ENCODE measurements at places on chromosomes 3 and 15.

- DNase-seq, result no peak
Observed at GRCh38 chr3:159664006-159664405, 324.6 kb upstream of the IL12A start.

GRCh38 chr3:173799060-173799816, 401.7 kb downstream of the NLGN1 start:
- no peak for DNase-seq

DNA sequence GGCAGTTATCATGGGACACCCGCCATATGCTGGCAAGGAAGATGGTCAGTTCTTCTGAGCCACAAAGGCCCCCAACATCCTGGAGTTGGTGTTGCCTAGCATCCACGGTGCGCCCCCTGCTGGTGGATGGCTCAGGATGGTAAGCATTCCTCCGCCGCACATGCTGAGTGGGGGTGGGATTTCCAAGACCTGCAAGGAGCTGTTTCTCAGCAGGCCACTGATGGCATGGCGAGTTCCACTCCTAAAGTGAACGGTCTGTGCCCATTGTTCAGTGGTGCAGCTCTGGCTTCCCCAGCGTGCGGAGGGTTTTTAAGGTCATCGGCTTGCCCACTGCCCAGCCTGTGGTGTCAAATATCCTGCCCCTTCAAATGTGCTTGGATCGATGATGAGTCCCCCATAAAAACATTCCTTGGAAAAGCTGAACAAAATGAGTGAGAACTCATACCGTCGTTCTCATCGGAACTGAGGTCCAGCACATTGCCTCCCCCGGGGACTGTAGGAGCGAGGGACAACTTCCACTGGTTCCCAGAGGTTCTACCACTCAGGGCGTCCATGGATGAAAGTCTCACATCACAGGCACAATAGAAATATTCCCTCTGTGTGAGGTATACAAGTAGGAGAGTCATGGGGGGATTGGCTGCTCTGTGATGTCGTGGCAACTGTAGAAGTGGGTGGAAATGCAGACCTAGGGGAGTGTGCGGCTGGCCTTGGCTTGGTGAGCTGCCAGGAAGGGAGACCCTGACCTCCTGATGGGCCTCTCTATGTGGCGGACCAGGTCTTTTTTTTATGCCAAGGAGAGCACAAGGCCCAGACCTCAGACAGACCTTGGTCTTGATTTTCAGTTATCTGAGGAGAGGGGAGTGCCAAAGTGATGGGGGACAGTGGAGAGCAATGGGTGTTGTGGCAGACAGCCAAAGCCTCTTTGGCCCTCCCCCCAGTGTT, 102.0 kb downstream of the SNRPN start:
- no peak for DNase-seq

DNA sequence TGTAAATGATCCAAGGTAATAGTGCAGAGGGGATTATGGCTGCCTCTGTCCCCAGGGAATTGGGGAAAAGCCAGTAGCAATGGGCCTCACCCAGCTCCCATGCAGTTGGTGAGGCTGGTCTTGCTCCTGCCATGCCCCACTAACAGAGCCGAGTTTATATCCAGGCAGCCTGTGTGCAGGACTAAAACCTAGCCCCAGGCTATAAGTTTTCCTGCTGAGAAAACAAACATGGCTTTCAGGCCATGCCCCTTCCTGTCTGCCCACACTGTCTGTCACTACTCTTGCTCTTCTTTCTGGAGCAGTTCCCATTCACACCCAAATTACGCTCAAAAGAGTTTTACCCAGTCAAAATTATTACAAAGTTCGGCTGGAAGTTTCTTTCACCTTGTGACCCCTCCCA, 73.5 kb upstream of the SPATA16 start:
- DNase-seq, result no peak

- no peak for DNase-seq
Observed at GRCh38 chr3:141553055-141553454, 66.2 kb downstream of the RASA2 start.

- no peak for DNase-seq
Observed at GRCh38 chr3:31721676-31722075, 189.0 kb downstream of the STT3B start.

- no peak for DNase-seq
Observed at GRCh38 chr15:55872471-55872870, 120.9 kb downstream of the NEDD4 start.

DNA sequence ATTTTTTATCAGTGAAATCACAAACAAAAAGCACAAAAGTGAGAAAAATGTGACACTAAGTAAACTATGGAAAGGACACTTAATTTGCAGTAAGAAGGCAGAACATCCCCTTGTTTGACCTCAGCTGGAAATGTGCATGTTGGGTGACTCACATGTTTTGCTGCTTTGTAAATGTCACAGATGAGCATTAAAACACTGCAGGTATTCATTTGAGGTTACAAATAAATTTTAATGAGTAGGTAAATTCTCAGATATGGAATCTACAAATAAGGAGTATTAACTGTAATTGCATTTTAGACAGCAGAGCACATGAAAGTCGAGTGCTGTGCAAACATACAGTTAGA, 20.3 kb downstream of the CHMP2B start:
- DNase-seq, result no peak

- no peak for DNase-seq
Observed at GRCh38 chr15:45414215-45414885, 36.0 kb upstream of the GATM start.

GRCh38 chr15:94119298-94119811, 112.0 kb upstream of the MCTP2 start:
- no peak for DNase-seq

DNA sequence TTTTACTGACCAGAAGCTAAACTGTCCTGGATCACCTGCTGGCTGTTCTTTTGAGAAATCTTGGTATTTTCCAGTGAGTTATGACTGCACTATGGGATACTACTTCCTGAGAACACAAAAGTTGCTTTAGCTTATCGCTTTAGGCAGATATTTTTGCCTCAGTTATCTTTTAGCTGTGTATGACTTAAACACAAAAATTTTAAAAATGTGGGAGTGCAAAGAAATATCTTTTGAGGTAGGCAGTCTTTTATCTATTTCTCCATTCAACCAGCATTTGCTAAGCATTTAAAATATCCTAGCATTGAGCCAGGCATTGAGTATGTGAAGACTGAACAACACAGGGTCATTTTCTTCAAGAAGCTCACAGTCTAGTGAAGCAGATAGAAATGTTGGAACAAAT, 981.9 kb downstream of the FHIT start:
- DNase-seq, result no peak

DNA sequence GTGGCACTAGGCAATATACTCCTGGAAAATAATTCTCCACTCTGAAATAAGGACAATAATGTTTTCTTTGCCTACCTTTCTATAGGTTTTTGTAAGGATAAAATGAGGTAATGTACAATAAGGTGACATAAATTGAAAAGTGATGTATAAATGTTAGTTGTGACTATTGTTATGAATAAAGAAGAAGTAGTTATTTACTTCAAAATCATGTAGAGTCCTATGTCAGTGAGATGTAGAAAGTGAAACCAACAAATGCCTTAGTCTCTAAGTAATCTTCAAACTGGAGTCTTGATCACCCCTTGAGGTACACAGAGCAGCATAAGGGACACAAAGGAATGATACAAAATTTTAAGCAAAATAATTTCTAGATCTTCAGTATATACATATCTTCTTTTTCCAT, 60.3 kb upstream of the TP63 start:
- no peak for DNase-seq

- DNase-seq, result no peak
Observed at GRCh38 chr3:16740515-16740914, 135.3 kb upstream of the DAZL start.

DNA sequence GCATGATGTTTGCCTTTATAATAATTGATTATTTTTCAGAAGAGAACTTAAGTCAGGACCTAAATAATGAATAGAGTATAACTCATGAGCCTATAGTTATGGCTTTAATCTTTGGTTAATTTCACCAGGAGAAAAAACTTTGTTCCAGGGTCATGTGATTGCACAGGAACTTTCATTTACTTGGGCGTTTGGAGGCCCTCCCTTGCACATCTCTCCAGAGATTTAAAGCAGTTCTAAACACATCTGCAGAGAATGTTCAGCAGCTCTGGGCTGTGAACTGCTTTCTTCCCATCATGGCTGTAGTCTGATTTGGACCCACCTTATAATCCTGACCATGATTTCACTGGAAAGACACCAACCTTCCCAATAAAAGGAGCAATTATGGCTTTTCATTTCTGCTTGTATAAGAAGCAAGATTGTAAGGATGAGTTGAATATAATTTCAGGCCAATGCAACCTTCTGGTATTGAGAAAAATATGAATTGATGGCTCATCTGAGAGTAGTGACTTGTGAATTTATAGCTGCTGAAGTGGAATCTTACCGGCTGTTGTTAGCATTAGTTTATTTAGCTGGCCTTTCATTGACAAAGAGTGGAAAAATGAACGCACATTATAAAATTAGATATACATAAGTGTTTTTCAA, 80.9 kb upstream of the PRTG start:
- DNase-seq, result no peak

DNA sequence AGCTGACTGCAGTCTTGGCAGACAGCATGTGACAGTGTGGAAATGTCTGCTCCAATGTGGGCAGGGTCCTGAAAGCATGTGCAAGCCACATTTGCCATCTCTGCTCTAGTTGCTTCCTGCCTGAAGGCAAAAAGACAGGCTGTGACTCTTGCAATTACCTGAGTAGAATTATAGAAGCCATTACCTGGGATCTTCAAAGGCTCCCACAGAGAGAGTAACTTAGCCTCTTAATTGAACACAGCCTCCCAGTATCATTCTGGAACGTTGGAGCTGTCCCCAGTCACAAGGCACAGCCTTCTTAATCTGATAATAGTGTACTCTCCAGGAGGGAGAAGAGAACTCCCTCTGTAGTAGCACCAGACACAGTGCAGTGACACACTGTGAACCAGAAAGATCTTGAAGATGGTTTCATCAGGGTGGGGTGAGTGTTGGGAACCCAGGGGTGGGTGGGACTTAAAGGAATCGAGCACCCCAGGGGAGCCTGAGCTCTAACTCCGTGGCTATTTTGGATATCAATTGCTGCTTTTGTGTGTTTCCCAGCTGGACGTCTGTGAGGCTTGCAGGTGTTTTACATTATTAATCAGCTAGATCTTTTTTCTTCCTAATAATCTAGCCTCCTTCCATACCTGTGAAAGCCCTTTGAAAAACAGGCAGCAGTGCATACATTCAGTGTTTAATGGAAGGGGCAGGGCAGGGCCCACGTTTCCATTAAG, 40.6 kb upstream of the GLCE start:
- DNase-seq, result no peak

DNA sequence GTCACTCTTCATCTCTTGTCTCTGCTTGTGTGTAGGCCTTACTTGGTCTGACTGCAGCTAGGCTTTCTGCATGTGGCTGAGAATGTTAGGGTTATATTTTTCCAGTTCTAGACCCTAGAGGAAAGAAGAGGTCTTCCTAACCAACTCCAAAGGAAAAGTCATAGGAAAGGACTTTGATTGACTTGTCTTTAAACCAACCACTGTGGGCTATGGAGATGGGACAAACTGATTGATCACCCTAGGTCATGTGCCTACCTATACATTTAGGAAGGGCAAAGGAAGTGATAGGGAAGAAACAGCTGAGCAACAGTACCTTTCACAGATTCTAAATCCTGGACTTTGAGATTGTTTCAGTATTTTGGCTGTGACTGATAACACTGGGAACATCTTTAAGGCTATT, 16.5 kb upstream of the TBC1D23 start:
- DNase-seq, result no peak

DNA sequence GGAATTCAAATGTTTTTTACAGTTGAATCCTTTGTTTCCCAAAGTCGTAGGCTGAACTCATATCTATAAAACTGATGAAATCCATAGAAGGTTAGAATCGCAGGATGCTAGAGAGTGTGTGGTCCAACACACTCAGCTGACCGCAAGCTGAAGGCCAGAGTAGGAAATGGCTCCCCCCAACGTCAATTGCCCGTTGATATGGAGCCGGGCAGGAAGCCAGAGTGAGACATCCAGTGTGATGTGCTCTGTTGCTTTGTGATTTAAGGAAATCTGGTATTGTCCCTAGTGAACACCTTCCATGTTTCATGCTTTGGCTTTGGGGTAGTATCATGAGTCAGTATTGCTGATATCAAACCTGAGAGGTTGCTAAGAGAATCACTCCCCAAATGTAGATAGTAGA, 5.8 kb upstream of the MEX3B start:
- no peak for DNase-seq

GRCh38 chr3:152428577-152428976, 159.8 kb downstream of the MBNL1 start:
- no peak for DNase-seq

DNA sequence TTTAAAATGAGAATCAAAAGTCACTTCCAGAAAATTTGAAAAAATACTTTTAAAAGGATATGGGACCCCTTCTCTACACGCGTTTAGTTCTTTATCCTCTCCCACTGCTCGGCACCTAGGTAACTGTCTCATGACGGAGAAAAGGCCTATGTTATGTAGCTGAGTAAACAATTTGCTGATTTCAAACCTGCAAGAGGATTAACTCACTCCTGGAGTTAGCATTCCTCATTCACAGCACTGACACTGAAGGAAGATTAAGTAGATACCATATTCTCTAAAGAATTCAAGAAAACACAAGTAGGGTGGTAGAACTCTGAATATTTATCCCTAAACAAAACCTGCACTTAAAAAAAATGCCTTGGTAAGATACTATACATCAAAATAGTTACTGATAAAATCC, 30.2 kb upstream of the PYGO1 start:
- no peak for DNase-seq

GRCh38 chr3:72143322-72143721, 358.4 kb upstream of the PROK2 start:
- DNase-seq, result no peak

DNA sequence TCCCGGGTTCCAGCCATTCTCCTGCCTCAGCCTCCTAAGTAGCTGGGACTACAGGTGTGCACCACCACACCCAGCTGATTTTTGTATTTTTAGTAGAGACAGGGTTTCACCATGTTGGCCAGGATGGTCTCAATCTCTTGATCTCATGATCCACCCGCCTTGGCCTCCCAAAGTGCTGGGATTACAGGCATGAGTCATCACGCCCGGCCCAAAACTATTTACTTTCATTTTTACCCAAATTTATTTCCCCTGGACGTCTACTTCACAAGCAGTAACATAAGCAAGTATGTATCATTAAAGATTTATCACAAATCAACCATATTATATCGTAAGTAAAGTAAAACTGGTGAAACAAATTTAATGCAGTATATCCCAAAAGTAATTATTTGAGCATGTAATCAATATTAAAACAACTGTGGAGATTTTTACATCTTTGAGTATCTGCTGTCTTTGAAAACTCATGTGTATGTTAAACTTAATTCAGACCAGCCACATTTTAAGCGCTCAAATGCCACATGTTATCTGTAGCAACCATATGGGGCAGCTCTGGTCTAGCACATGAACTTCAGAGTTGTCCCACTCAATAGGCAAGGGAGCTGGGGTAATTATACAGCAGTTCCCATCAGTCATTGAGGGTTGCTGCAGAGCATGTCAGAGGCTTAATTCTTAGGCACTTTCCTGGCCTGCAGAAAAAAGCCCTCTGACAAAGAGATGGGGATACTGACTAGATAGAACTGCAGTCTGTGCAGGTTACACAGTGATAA, 185.7 kb upstream of the CTDSPL start:
- no peak for DNase-seq

GRCh38 chr3:53109190-53109589, 21.0 kb downstream of the RFT1 start:
- DNase-seq, result no peak

GRCh38 chr3:148884261-148884660, 19.2 kb downstream of the CPA3 start:
- DNase-seq, result no peak

GRCh38 chr3:36146404-36146803, 233.9 kb upstream of the STAC start:
- no peak for DNase-seq

Data from activated CD4-positive, alpha-beta T cell treated with anti-CD3 and anti-CD28 coated beads, Interleukin-2, amount 50 U/mL, for 4 hours (primary cell).